ENCODE measurements at places on chromosomes 7 and 10. TPM values are rescaled to one million over a fixed set of nuclear protein-coding genes. Genes with fewer than 3 reads are reported as not detected.

- peaks cover 9% of the 10 kb centered on the region for H3K4me1 ChIP-seq
- no peak overlapping the region for H3K27ac ChIP-seq
- no peak overlapping the region for H3K4me3 ChIP-seq
- no peak for DNase-seq
These were observed 23.0 kb upstream of the UMAD1 start for GRCh38 chr7:7617550-7617949.

The GRM8 gene
- not detected for total RNA-seq

DNA sequence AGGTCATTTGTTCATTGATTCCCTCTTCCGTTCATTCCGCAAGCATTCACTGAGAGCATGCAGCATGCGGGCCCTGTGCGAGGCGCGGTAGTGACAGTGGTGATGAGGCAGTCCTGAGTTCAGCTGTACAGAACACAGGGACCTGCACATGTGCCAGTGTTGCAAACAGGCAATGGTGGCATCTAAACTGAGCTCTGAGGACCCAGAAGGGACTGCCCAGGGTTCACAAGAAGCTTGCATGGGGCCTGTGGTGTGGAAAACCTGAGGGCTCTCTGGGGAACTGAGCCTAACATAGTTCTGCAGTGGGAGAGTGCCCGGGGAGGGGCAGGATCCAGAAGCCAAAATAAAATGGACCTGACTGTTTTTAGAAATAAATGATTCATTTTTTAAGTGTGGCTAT, 13.2 kb downstream of the ZNF488 start:
- no peaks in the 10 kb centered on the region for H3K36me3 ChIP-seq
- H3K27me3 ChIP-seq: peaks cover 4% of the 10 kb centered on the region
- no peak overlapping the region for H3K27ac ChIP-seq
- no peak overlapping the region for H3K4me3 ChIP-seq
- H3K4me1 ChIP-seq: no peaks in the 10 kb centered on the region
- no peak for DNase-seq

DNA sequence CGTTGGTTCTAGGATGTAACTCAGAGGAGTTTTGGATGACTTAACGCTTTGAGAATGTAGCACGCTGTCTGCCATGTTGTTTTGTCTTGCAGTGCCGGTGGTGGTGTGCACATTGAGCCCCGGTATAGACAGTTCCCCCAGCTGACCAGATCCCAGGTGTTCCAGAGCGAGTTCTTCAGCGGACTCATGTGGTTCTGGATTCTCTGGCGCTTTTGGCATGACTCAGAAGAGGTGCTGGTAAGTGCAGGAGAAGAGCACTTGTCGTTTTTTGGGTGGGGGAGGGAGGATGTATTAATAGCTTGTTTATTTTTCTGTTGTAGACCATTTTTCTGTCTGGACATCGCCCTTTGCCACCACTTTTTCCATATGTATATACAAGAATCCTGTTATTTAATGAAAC, 6.3 kb downstream of the NDUFB2 start:
- H3K36me3 ChIP-seq: peaks cover 28% of the 10 kb centered on the region
- no peak overlapping the region for H3K4me3 ChIP-seq
- H3K27ac ChIP-seq: peak overlapping the region; percentile 48
- H3K27me3 ChIP-seq: no peaks in the 10 kb centered on the region

DNA sequence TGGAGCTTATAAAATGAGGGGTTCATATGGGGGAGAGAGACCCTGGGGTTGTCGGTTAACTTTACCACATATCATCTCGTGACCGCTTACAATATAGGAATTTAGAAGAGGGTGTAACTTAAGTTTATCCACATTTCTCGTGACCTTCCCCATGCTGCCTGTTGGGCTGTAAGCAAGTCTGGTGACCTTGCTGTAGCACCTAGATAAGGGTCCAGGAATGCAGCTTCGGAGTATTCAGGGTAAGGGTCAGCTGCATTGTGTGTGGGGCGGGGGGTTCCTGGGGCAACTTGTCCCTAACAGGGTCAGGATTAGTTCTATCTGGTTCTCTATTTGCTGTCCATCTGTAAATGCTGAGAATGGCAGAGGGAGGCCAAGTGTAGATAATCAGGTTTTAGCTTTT, 1.3 kb upstream of the CHST3 start:
- H3K27ac ChIP-seq: no peak overlapping the region
- peaks cover 13% of the 10 kb centered on the region for H3K4me1 ChIP-seq

The SLC16A12 gene
- total RNA-seq: not detected

- no peak for DNase-seq
- H3K36me3 ChIP-seq: no peaks in the 10 kb centered on the region
- no peaks in the 10 kb centered on the region for H3K27me3 ChIP-seq
These were observed 189.9 kb downstream of the PLPP4 start for GRCh38 chr10:120646738-120647456.

DNA sequence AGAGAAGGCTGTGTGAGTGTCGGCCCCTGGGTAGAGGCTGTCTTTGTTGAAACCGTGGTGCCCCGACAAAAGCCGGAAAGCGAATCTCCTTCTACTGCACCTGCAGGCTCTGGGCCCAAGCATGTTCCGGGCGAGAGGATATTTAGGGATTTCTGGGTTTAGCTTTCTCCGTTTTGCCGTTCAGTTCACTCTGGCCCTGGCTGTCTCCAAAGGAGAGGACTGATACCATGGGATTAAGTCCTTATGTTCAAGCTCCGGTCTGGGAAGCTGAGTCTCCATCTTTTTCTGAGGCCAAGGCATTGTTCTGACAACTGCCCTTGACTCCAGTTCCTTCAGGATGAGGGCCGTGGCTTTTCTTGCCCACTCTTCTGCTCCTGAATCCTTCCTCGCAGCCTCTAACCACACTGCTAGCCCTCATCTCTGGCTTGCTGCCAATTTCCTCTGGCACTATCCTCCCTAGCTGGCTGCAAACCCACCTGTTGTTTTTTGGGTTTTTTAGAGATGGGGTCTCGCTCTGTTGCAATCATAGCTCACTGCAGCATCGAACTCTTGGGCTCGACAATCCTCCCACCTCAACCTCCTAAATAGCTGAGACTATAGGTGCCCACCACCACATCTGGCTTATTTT, 206.8 kb downstream of the SKIDA1 start:
- no peaks in the 10 kb centered on the region for H3K36me3 ChIP-seq
- DNase-seq: no peak
- H3K27ac ChIP-seq: no peak overlapping the region

GRCh38 chr10:126564326-126564888, 106.1 kb downstream of the C10orf90 start:
- H3K27ac ChIP-seq: no peak overlapping the region
- no peaks in the 10 kb centered on the region for H3K27me3 ChIP-seq
- H3K36me3 ChIP-seq: no peaks in the 10 kb centered on the region
- no peak for DNase-seq
- H3K4me3 ChIP-seq: no peak overlapping the region

The LRCH4 gene
- 65.6 TPM for total RNA-seq

DNA sequence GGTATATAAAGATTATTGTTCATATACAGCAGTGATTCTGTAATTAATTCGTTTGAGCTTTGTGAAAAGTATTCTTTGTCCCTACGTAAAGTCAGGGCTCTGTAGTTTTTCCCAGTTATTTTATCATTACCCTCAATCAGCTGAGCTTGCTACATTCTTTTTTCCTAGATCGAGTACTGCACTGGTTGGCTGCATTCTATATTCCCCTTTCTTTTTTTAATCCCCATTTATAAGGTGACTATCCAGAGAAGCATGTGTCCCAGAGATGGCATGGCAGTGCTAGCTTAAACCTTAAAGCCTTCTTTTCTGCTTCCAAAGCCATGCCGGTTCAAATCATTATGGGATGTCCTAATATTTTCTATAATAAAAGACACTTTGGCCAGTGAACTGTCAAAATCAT, 230.1 kb upstream of the CELF2 start:
- H3K4me3 ChIP-seq: no peak overlapping the region
- peaks cover 24% of the 10 kb centered on the region for H3K27me3 ChIP-seq
- no peak for DNase-seq
- H3K36me3 ChIP-seq: no peaks in the 10 kb centered on the region
- H3K4me1 ChIP-seq: no peaks in the 10 kb centered on the region

DNA sequence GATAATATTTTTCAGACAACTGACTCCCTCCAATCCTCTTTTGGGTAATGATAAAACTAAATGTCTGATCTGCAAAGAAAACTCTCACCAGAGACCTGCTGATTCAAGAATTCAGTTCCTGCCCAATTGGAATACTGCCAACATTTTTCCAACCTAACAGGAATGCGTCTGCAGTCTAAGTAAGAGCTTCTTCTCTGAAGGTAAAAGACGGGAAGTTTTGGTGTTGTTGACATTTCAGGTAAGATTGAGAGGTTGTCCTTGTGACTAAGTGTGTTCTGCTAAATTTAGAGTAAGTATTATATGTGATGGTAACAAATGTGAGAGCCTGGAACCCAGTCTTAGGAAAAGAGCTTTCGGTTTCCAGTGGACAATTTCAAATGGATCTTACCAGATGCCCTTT, 17.6 kb downstream of the IFIT5 start:
- no peak for DNase-seq
- H3K27me3 ChIP-seq: peaks cover 23% of the 10 kb centered on the region
- H3K4me1 ChIP-seq: no peaks in the 10 kb centered on the region
- no peak overlapping the region for H3K4me3 ChIP-seq
- no peaks in the 10 kb centered on the region for H3K36me3 ChIP-seq
- no peak overlapping the region for H3K27ac ChIP-seq

GRCh38 chr10:133245439-133246235, 8.0 kb downstream of the VENTX start:
- H3K4me3 ChIP-seq: no peak overlapping the region
- H3K27me3 ChIP-seq: peaks cover 27% of the 10 kb centered on the region
- peaks cover 12% of the 10 kb centered on the region for H3K4me1 ChIP-seq
- H3K36me3 ChIP-seq: no peaks in the 10 kb centered on the region

- H3K27ac ChIP-seq: no peak overlapping the region
- H3K36me3 ChIP-seq: no peaks in the 10 kb centered on the region
- peaks cover 31% of the 10 kb centered on the region for H3K4me1 ChIP-seq
- DNase-seq: no peak
These were observed 29.3 kb downstream of the PIK3AP1 start for GRCh38 chr10:96690755-96691730.

GRCh38 chr7:26691406-26691805, 173.0 kb downstream of the SKAP2 start:
- DNase-seq: no peak
- no peaks in the 10 kb centered on the region for H3K4me1 ChIP-seq
- peaks cover 1% of the 10 kb centered on the region for H3K36me3 ChIP-seq

The OGDHL gene
- total RNA-seq: 1.1 TPM

DNA sequence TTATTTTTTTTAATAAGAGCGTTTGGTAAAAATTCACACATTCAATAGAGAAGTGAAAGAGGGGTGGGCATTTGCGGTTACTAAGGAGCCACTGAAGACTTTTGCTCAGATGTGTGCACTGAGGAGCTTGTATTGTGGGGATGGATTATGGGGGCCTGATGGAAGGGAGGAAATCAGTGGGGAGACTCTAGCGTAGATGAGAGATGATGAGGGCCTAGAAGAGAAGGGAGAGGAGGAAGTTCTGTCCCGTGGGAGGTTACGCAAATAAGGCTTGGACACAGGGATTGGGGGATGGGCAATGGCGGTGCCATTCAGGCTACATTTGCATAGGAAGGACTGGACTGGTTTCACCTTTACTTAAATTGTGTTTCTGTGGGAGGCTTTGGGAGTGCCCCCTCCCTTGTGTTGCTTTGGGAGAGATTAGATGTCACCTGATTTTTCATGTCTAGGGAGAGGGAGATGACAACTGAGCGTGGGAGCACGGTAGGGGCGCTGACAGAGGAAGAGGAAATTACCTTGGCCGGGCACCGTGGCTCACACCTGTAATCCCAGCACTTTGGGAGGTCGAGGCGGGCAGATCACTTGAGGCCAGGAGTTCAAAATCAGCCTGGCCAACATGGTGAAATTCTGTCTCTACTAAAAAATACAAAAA, 2.2 kb upstream of the HIP1 start:
- H3K27ac ChIP-seq: no peak overlapping the region
- no peaks in the 10 kb centered on the region for H3K36me3 ChIP-seq
- H3K27me3 ChIP-seq: peaks cover 19% of the 10 kb centered on the region
- no peak for DNase-seq

The PPIF gene
- 163 TPM for total RNA-seq

The EN2 gene
- total RNA-seq: not detected

DNA sequence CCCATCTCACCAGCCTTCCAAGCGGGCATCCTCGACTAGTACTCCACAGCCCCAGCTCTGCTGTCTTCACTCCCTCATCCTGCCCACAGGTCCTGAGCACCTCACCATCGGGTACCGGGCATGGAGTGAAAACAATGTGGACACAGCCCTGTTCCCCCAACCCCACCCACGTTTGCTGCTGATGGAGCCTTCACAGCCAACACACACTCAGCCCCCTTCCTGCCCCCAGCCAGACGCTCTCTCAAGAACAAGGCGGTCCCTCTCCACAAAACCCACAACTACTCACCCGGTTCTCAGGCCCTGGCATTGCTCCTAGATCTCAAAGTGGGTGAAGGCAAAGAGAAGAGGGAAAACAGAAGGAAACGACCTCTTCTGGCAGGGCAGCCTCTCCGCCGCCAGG, 56.1 kb downstream of the SLIT1 start:
- DNase-seq: no peak
- no peak overlapping the region for H3K27ac ChIP-seq
- no peaks in the 10 kb centered on the region for H3K4me1 ChIP-seq
- H3K27me3 ChIP-seq: no peaks in the 10 kb centered on the region
- H3K4me3 ChIP-seq: no peak overlapping the region

The OR13A1 gene
- total RNA-seq: not detected

- H3K27ac ChIP-seq: no peak overlapping the region
- H3K4me3 ChIP-seq: no peak overlapping the region
- DNase-seq: peak; percentile 5
- H3K27me3 ChIP-seq: peaks cover 6% of the 10 kb centered on the region
- H3K4me1 ChIP-seq: peaks cover 2% of the 10 kb centered on the region
- H3K36me3 ChIP-seq: no peaks in the 10 kb centered on the region
These were observed 26.1 kb upstream of the CCNJ start for GRCh38 chr10:96017191-96017687.

The GRID2IP gene
- 0.06 TPM for total RNA-seq

GRCh38 chr7:146654048-146654447, 537.4 kb downstream of the CNTNAP2 start:
- H3K4me1 ChIP-seq: peaks cover 5% of the 10 kb centered on the region
- no peaks in the 10 kb centered on the region for H3K36me3 ChIP-seq
- no peak for DNase-seq

The TRIM73 gene
- total RNA-seq: 1.1 TPM

The HOXA5 gene
- total RNA-seq: not detected

GRCh38 chr10:76440426-76440825, 1009.0 kb downstream of the LRMDA start:
- no peaks in the 10 kb centered on the region for H3K36me3 ChIP-seq
- no peak overlapping the region for H3K4me3 ChIP-seq
- H3K27me3 ChIP-seq: no peaks in the 10 kb centered on the region
- H3K27ac ChIP-seq: no peak overlapping the region
- H3K4me1 ChIP-seq: no peaks in the 10 kb centered on the region
- DNase-seq: no peak

DNA sequence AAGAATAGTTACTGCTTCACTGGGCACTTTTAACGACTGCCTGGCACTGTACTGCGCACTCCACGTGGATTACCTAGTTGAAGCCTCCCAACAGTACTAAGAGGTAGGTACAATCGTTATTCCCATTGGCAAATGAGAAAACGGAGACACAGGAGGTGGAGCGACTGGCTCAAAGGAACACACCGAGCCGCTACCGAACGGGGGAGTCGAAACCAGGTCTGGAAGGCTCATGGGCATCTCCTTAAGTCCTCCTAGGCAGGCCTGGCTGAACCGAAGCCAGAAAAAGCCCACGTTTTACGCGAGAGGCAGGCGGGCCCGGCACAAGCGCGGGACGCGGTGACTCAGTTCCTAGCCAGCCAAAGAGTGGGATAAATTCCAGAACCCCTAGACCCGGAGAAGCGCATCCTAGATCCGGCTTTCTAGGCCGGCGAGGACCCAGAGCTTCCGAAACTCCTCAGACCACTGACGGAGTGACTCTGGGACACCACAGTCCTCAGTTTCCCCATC, 472 bp downstream of the PDAP1 start:
- peak overlapping the region; percentile 92 for H3K27ac ChIP-seq
- H3K4me1 ChIP-seq: peaks cover 39% of the 10 kb centered on the region
- H3K27me3 ChIP-seq: no peaks in the 10 kb centered on the region
- peaks cover 36% of the 10 kb centered on the region for H3K36me3 ChIP-seq

The NKX2-3 gene
- not detected for total RNA-seq

Data from activated naive CD8-positive, alpha-beta T cell treated with anti-CD3 and anti-CD28 coated beads for 36 hours (primary cell).